Stimulated activated CD4-positive, alpha-beta T cell treated with anti-CD3 and anti-CD28 coated beads, TNF-alpha, amount 100 ng/mL, for 24 hours (primary cell): ENCODE measurements at places on chromosomes 11 and 22.
A peak's percentile ranks its signal among the peaks of the same experiment; 100 is the strongest.

DNA sequence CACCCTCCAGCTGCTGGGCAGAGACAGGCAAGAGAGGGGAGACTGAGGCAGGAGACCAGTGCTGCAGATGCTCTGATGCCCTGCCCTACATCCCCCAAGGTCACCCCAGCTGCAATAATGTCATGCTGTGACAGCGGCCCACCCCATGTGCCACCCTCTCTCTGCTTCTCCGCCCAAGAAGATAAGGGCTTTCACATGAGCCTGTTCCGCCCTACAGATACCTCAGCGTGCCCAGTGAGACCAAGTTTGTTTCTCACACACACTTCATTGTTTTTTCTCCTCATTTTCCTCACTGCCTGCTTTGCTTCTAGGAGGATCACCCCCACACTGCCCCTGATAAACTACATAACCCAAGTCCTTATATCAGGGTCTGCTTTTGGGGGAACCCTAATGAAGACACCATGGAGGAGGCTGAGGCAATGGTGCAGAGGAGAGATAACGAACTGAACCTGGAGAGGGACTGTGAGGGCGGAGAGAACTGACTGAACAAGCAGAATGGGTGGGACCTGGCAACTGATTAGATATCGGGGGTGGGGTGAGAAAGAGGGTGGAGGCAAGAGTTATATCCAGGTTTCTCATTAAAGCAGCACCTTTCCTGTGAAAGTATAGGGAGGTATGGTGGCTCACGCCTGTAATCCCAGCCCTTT, 37.5 kb upstream of the TSKU start:
- DNase-seq, result no peak

DNA sequence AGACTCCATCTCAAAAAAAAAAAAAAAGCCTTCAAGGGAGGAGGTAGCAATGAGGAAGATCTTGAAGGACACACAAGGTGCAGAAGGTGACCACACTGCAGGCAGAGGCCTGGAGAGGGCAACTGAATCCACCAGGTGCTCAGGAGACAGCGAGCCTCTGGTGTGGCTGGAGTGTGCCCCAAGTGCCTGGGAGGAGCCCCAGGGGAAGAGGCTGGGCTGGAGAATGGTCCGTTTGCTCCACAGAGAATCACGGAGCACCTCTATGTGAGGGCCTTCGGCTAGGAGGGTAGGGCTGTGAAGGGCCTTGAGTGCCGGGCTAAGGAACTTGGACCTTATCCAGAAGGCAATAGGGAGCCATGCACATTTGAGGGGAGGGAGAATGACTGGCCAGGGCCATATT, 50.3 kb downstream of the ARRB1 start:
- DNase-seq, result no peak

- DNase-seq, result no peak
These were observed 67.2 kb downstream of the MICAL3 start for GRCh38 chr22:17957204-17957603.

DNA sequence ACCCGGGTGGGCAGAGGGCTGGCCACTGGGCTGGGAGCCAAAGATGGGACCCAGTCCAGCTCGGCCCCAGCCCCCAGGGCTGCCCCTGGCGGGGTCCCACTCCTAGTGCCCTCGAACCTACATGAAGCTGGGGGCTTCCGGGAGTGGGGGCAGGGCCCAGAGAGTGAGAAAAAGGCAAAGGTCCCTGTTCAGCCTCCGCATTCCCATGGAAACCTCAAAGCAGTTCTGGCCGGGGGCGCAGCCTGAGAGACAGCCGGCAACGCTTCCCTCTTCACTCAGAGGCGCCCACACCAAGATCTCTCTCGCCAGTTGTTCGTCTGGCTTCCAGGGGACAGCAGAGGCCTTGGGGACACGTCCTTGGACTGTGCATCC, 22.4 kb upstream of the ARHGAP8 start:
- DNase-seq, result no peak

- peak; percentile 16 for DNase-seq
These were observed 320 bp downstream of the CLTCL1 start for GRCh38 chr22:19291218-19291579.

- DNase-seq, result no peak
These were observed 860.4 kb downstream of the OPCML start for GRCh38 chr11:132671851-132672370.

DNA sequence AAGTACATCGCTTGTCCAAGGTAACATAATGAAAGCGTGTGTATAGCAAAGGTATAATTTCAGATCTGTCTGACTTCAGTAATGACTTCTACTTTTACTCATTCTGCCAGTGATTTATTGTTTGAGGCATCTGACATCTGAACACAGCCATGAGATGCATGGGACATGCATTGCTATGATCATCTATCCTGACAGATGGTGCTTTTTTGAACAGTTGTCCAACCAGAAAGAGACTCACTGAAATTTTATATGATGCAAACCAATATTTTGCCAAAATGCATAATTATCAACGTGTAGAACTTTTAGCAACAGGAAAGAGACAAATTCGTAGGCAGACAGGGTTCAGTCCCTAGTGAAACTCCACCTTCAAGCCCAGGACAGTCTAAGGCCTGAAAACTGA, 19.6 kb downstream of the OR5M3 start:
- no peak for DNase-seq

DNA sequence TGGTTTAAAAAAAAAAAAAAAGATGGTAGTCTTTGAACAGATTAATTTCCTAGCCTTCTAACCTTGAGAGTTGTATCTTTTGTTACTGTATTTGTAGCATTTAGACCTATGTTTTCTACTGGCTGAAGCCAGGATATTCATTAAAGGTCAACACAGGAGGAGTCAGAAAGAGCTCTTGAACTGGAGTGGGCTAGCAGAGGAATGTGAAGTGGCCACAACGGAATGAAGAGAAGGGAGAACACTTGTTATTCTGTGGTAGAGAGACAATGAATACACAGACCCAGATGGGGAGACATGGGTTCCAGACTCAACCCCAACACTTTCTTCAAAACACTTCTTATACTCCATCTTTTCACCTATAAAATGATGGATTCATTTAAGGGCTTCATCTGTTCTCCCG, 88.1 kb downstream of the RELT start:
- no peak for DNase-seq

DNA sequence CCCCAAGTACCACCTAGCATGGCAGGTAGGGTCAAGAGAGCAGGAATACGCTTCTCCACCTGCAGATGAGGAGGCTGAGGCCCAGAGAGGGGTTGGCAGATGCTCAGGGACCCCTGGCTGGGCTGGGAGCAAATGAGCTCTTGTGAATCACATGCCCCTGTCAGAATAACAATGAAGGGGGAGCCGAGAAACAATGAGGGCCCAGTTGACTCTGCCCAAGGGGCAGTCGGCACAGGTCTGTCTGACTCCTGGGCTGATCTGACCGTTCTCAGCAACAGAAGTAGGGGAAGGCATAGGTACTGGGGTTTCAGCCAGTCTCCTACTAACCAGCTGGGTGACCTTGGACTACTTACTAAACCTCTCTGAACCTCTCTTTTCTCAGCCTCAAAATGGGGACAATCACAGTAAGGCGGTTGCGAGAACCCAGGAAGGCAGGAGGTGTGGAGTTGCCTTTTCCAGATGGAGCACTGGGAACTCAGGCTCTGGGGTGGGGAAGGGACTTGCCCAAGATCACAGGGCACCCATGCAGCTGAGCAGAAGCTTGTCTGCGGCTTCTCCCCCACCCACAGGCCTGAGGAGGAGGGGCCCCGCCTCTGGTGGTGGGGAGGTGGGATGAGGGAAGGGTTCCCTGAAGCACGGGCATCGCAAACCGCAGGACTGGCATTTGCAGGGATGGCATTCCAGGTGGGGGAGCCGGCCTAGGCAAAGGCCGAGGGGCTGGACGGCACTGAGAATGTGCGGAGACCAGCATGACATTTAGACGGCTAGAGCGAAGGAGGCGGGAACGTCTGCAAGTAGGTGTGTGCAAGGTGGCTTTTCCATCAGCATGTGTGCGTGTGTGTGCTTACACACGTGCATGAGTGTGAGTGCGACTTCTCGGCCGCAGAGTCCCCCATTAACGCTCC, 163.0 kb downstream of the MN1 start:
- no peak for DNase-seq

DNA sequence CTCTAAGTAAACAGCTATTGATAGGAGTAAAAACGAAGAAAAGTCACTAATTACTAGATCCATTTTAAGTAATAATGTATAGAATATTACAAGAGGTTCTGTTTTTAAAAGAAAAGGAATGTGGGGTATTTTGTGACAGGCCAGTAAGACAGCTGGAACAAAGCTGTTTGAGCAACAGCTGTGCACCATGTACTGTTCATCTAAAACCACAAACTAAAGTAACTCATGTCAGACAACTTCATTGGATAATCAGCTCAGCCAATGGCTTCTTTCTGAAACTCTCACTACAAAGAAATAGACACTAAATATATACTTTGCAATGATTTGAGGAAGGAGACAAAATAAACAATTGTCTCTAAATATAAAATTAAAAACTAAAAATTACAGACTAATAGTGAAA, 16.1 kb downstream of the RRAS2 start:
- no peak for DNase-seq

DNA sequence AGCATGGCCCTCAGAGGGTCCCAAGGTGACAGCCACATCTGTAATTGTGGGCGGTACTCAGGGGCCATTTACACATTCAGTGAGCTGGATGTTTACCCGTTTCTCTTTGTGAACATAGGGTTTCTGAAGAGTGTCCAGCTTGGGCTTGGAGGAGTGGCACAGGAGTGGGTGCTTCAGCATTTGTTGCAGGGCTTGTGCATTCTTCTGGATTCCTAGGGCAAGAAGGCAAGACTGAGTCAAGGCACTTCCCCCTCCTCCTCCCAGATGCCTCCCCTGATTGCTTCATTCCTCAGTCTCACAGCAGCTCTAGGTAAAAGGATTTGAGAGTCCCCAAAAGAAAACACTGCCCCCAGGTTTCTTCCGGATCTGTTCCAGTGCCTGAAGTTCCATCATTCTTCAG, 95.4 kb downstream of the RNF169 start:
- DNase-seq, result no peak

DNA sequence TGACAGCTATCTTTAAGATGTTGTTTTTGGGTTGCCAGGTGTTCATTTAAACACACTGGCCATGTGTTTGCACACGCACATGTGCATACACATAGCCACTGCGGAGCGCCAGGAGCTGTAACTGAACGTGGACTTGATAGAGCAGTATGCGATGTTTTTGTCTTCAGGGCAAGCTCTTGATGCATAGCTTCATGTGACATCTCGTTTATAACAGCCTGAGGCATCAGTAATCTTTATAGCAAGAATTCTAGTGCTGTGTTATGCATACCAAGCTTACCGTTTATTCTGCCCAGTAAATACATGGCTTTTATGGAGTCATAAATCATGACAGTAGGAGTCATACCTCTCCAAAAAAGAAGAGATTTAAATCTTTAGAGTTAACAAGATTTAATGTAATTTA, 87.0 kb downstream of the ATXN10 start:
- DNase-seq, result no peak

DNA sequence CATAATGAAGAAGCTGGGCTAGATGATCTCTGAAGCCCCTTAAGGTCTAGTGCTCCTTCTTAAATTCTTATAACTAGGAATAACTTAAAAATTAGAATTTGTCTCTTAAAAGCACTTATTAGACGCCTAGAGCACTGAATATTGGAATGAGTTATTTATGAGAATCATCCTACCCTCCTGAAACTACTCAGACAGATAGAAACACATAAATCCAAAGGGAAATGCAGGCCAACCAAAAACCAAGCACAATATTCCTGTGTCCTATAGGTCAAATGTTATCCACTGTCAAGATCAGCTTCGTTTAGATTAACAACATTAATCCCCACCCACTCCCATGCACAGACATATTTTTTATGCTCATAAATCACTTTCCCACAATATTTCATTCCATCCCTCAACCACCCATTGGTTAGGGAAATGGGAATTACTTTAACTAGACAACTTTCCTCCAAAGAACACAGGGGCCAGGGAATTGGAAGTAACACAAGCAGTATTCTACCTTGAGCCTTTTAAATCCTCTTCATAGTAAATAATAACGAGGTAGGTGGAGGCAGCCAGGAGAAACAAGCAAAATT, 87.1 kb downstream of the CD44 start:
- no peak for DNase-seq

GRCh38 chr11:85946221-85946620, 91.0 kb downstream of the CCDC83 start:
- DNase-seq, result no peak

DNA sequence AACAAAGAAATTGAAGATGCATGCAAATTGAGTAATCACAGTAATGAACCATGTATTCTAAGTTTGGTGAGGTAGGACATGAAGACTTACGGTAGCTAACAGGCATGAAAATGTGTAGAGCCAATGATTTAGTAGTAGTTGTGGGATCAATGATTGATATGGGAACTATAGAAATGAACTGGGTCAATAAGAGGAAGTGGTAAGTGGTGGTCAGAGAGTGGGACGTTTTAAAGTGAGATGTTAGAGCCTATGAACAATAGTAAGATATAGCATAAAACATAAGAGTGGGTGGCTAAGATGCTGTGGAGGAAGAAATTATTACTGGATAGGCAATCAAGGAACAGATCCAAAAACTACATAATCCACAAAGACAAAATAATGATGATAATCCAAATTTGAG, 45.0 kb downstream of the DLG2 start:
- no peak for DNase-seq

GRCh38 chr11:117183724-117184349, 5.3 kb downstream of the SIDT2 start:
- DNase-seq, result no peak

DNA sequence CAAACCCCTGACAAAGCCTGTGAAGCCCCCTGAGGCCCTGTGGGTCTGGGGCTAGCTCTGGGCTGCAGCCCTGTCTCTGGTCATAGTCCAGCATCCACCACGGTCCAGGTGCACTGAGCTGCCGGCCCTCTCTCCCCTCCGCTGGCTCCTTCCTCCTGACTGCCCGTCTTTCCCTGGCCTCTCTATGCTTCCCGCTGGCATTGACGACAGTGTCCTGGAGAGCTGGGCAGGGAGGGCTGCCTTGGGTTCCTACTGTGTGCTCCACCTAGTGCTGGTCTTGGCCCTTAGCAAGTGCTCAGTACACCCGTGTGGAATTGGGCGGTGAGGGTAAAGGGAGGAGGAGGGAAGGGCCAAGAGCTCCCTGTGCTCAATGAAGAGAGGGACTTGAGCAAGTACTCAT, 868 bp upstream of the MYEOV start:
- no peak for DNase-seq

- no peak for DNase-seq
These were observed 2.7 kb downstream of the TMEM134 start for GRCh38 chr11:67466367-67466766.

GRCh38 chr11:127997594-127997993, 589.8 kb downstream of the ETS1 start:
- no peak for DNase-seq

GRCh38 chr22:44539467-44540063, 41.5 kb upstream of the RTL6 start:
- no peak for DNase-seq

GRCh38 chr11:70913715-70914231, 338.6 kb downstream of the SHANK2 start:
- no peak for DNase-seq

- no peak for DNase-seq
These were observed 271.4 kb upstream of the NCAM1 start for GRCh38 chr11:112689851-112690250.

DNA sequence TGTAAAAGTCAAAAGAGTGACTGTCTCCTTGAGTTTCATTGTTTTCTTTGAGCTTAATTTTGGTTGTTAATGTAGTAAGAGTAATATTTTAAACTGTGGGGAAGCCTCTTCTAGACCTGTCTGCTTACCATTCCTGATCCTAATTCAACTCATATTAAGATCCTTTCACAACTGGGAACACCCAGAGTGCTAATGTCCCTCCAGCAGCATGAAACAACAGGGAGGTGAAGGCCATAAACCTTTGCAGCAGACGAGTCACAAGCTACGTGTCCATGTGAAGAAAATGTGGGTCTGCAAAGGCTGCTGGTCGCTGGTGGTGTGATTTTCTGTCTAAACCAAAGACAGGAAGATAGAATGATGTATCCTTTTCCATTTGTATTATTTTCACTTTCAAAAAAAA, 152.5 kb downstream of the ETS1 start:
- no peak for DNase-seq
